ENCODE measurements at places on chromosomes 12 and 14.

DNA sequence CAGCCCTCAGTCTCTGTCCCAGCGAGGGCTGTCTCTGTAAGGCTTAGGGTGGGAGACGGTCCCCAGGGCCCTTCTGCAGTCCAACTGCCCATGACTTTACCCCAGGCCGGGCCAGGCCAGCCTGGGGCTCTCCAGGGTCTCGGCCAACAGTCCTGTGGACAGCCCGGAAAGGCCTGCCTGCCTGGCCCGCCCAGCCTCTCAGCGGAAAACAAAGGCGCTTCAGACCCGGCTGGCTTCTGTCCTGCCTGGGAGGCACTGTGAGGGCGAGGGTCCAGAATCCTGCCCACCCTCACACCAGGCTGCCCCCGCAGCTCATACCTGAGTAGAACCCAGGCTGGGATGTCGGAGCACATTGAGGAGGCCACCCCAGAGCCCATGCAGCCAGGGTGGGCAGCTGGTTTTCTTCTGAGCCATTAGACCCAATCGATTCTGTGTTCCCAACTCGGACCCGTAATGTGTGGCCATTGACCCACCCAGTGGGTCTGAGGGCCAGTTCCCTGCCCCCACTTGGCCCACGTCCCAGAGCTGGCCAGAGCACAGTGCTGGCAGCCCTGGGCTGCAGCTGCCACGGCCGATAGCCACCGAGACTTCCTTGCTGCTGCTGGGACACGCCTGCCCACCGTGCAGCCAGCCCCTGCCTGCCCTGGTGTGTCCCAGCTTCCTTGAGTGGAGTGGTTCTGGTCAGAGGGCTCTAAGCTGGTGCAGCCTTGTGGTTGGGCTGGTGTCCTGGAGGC, 1.6 kb downstream of the CRIP2 start:
- no peak for DNase-seq

GRCh38 chr12:21648378-21648777, 9.3 kb downstream of the LDHB start:
- no peak for DNase-seq

GRCh38 chr12:42932936-42933335, 343.4 kb upstream of the PRICKLE1 start:
- no peak for DNase-seq

- no peak for DNase-seq
These were observed 45.3 kb downstream of the IQSEC3 start for GRCh38 chr12:111699-112493.

DNA sequence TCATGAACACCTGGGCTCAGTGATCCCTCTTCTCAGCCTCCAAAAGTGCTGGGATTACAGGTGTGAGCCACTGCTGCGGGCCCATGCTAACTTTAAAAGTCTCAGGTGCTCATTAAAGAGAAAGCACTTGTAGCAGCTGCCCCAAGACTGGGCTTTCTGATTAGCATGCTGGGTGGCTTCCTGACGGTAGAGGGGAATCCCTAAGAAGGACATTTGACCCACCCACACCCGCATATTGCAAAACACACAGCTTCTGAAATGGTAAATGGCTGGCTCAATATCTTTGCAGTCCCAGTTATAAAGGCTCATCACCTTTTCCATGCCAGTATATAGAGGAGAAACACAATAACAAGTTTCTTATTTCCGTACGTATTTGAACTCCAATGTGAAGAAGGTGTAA, 19.3 kb upstream of the BICD1 start:
- no peak for DNase-seq

GRCh38 chr14:98120831-98121464, 1151.0 kb downstream of the BCL11B start:
- no peak for DNase-seq

GRCh38 chr12:70576341-70577282, 60.6 kb downstream of the PTPRB start:
- DNase-seq: peak; percentile 31

GRCh38 chr12:25553098-25553497, at the start of gene LMNTD1:
LMNTD1 (minus strand) TSS chr12:25553283; CDS start chr12:25552959, 324 bp downstream.
- DNase-seq: no peak

DNA sequence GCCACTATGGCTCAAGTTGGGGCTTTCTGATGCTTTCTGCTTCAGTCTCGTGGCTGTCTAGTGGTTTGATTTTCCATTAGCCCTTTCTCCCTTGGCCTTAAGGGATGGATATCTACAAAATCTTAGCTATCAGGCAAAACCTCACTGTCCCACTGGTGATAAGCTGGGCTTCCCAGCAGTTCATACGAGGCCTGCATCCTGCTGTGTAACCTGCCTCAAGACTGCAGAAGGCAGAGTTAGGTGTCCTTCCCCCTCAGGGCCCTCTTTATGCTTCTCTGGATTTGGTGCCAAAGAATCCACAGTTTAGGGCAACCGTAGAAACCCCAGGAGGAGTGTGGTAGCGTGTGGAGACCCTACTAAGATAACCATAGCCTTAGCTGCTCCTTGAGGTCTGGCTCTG, 38.9 kb downstream of the ETV6 start:
- DNase-seq: no peak

DNA sequence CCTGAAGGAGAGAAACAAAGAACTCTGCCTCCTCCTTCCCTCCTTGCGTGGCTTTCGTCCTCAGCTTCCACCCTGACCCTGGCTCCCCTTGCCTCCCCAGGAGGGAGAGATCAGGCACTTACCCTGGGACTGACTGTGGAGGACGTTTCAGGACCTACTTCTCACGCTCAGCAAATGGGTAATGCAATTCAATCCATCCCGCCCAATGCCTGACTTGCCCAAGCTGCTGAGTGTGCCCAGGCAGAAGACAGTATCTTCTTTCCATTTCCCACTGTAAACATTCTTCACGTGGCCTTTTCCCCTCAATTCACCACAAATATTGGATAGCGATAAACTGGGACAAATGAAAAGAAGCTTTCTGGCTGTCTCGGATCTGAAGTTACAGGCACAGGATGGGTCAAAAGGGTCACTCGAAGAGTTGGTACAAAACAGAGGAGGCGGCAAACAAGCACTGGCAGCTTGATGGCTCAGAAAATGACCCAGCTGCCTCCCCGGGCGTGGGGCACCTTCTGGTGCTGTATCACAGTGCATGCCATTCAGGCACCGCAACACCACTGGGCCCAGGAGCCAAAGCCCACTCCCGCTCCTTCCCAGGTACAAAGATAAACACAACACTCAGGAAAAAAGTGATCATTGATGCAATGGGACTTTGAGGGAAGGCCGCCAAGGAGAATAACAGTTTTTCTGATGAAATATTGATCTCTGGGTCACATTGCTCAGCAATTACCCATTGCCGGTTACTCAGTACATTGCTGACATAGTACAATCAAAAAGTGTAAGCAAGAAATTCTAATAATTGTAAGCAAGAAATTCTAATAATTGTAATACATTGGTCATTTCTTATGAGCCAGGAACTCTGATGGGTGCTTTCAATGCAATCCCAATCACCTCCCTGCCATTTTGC, 65.8 kb downstream of the TRIM9 start:
- DNase-seq: no peak

- no peak for DNase-seq
These were observed 1322.3 kb upstream of the SEL1L start for GRCh38 chr14:82855912-82856391.

DNA sequence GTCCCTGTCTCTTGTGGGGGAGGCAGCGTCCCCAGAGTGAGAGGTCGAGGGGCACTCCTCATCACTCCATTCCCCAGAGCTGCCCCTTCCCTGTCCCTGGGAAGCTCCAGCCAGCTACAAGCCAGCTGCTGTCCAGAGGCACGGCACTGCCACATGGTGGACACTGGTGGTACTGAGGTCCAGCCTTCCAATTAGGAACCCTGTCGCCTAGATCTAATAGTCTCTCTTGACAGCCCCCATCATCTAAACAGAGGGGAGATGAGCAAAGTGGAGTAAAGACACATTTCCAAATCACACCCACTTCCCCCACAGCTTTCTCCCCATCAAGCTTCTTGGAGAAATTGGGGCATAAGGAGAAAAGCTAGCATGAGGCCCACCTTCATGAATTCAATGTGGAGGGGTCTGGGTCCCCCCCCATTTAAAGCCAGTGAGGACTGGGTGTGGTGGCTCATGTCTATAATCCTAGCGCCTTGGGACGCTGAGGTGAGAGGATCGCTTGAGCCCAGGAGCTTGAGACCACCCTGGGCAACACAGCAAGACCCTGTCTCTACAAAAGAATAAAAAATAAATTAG, 2.1 kb upstream of the INHBE start:
- DNase-seq: peak; percentile 23

DNA sequence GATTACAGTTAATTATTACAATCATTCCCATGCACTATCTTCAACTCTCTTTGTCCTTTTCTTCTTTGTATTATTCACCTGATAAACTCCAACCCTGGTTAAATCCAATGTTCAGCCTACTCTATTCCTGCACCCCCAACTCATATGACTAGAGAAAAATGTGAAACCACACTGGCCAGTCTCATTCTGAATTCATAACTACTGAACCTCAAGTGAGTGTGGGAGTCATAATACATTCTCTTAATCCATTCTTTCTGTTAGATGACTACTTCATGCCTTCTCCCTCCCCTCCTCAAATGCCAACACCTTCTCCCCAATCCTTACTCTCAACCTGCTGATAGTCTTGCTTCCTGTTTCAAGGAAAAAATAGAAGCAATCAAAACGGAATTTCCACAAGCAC, 22.3 kb upstream of the ITPR2 start:
- DNase-seq: no peak

DNA sequence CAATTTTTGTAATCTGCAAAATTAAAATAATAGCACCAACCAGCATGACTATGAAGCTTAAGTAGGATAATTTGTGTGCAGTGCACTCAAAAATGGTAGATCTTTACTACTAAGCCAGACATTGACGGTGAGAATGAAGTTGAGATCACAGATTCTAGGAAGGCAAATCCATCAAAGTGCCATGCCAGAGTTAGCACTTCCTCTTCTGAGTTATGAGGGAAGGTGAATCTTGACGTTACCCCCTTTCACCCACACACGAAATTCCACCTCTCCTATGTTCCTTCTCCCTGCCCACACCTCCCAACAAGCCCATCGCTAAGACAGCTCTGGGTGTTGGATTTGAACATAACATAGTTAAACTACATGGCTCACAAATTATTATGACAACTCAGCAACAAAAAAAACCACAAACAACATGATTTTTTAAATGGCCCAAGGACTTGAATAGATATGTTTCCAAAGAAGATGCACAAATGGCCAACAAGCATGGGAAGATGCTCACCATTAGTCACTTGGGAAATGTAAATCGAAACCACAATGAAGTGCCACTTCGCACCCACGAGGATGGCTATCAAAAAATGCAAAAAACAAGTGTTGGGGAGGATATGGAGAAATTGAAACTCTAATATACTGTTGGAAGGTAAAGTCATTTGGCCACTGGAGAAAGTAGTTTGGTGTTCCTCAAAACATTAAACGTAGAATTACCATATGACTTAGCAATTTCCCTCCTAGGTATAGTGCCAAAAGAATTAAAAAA, 119.3 kb upstream of the RAP1B start:
- DNase-seq: no peak

DNA sequence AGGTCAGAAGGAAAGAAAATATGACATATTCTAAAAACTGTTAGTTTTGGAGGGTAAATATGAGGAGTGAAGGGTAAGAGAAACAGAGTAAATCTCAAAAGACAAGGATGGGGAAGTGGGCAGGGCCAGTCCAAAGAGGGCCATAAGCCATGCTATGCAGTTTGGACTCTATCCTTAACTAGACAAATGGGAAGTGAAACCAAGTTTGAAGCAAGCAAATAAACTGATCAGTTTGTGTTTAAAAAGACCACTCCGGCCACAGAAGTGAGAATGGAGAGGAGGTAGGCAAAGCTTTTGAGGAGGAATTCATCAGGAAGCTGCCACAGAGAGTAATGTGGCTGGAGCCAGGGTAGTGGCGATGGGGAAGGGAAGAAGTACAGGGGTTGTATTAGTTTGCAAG, 37.5 kb upstream of the DAAM1 start:
- DNase-seq: peak; percentile 42

DNA sequence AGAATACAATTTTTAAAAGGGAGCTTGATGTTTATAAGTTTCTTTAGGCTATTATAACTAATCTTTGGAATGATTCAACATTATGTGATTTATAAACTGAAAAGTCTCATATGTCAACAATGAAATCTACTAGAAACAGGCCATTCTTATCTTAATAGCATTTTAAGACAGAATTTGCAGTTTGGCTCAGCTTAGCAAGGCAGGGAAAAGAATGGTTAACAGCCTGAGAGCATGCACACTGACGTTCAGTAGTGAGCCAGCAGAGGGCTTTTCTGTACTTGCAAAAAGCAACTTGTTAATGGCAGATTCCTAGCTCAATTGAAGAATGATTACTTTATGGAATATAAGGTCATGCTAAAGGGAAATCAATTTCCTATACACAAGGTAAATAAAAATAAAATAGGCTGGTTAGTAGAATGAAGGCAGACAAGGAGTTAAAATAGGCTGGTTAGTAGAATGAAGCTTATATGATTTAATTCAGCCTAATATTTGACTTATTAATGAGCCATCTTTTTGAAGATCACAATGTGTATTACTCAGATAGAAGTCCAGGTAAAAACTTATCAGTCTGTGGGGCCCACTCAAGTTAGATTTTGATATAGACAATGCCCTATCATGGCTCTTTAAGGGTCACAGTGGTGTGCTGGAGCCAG, 95.9 kb downstream of the OTOGL start:
- DNase-seq: no peak

- DNase-seq: no peak
These were observed 59.8 kb downstream of the NPAS3 start for GRCh38 chr14:32998433-32998832.

GRCh38 chr12:114320968-114321367, 85.0 kb downstream of the TBX5 start:
- DNase-seq: no peak

DNA sequence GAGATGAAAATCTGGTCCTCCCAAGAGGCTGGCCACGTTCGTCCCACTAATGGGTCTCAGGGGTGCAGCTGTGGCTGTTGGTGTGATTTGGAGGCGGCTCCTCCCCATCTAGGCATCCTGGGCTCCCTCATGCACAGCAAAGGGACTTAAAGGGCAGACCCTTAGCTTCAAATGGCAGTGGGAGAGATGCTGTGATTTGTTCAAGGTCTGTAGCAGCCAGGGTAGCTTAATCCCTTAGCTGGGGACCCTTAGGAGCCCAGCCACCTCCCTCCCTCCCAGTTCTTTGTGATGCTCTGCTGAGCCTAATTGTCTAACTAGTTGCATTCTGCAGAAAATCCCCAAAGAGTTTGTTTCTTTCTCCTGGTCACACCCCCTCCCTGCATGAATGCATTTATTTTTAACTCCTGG, 18.3 kb downstream of the DYRK4 start:
- no peak for DNase-seq

- DNase-seq: no peak
These were observed 218.2 kb downstream of the PTPRO start for GRCh38 chr12:15540469-15540872.

Measured in naive B cell (primary cell).